ENCODE measurements at places on chromosomes 7 and 10. TPM values are rescaled to one million over a fixed set of nuclear protein-coding genes. Genes with fewer than 3 reads are reported as not detected.

The LIPM gene
- not detected for total RNA-seq

DNA sequence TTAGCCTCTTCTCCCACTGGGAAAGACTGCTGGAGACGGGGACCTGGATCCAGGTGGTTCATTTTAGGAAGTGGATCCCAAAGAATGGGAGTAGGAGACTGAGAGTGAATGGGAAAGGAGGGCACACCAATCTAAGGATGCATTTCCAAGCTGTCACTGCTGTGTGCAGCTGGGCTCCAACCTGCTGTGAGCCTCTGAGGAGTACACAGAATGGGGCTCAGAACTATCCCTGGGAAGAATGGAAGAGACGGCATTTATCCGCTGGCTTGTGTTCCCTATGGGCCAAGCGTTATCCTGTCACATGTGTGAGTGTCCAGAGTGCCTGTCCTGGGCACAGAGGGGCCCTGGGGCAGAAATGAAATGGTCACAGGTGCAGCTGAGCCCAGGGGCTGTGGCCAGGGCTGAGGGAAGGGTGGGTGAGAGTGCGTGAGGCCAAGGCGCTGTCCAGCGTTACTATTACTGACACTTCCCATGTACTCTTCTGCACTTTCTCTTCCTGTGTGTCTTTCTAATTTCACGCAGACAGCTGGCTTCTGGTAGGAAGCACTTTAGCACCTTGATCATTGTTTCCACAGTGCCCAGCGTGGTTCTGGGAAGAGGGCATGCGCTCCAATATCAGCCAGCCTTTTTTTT, 35.4 kb upstream of the PODXL start:
- no peak for DNase-seq

- no peak for DNase-seq
Measured at GRCh38 chr10:30436671-30437030, 2.7 kb downstream of the MAP3K8 start.

GRCh38 chr7:72069263-72069662, 342.9 kb downstream of the CALN1 start:
- no peak for DNase-seq

DNA sequence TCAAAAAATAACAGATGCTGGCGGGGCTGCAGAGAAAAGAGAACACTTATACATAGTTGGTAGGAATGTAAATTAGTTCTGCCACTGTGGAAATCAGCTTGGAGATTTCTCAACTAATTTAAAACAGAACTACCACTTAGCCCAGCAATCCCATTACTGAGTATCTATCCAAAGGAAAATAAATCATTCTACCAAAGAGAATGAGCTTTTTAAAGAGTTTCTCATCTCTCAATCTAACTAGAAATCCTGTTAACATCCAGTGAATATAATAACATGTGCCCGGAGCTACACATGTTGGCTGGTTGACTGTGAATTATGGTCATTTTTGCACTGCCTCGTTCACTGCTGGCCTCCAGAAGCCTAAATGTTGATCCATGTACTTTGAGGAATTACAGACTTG, 39.3 kb downstream of the BET1 start:
- DNase-seq: no peak

All from activated CD8-positive, alpha-beta T cell treated with anti-CD3 and anti-CD28 coated beads for 36 hours (primary cell).